ENCODE measurements at places on chromosomes 1 and 21.

GRCh38 chr1:156638189-156638985 is 3.5 kb upstream of the BCAN start:
- no peak for DNase-seq

DNA sequence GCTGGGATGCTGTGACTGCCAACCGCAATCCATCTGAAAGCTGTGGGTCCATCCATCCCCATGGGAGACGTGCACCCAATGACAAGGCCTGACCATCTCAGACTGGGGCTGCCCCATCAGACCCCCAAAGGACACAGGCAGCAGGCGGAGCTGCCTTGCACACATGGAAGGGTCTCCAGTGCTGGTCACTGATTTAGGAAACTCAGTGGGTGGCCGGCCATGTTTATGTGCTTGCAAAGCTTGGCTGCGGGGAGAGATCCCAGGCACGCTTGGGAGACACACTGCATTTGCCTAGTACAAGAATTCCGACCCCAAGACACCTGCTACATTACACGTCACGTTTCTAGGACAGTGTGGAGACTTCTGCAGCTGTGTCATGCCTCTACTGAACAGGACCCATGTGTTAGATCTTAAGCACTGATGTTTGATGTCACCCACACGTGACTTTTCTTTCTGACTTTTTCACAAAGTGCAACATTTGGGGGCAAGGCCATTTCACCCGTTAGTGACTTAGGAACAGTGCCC is 181.4 kb downstream of the CLIC6 start:
- DNase-seq, result no peak

- no peak for DNase-seq
These were observed 85.4 kb downstream of the CEP350 start for GRCh38 chr1:180040034-180040433.

DNA sequence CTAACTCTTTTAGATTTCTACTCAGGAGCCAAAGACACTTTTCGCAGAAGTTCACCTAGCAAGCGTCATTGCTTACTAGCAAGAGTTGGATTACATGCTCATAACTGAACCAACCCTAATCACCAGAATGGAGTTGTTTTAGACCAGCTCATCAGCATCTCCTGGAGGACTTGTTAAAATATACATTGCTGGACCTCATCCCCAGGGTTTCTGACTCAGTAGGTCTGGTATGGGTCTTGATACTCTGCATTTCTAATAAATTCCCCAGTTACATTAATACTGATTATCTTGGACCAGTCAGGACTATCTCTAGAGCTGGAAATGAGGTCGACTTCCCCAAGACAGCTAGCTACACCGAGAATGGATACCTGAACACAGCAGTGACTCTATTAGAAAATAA is 9.7 kb upstream of the PRDX6 start:
- no peak for DNase-seq

GRCh38 chr1:165259236-165259635 is 97.3 kb downstream of the LMX1A start:
- DNase-seq, result no peak

DNA sequence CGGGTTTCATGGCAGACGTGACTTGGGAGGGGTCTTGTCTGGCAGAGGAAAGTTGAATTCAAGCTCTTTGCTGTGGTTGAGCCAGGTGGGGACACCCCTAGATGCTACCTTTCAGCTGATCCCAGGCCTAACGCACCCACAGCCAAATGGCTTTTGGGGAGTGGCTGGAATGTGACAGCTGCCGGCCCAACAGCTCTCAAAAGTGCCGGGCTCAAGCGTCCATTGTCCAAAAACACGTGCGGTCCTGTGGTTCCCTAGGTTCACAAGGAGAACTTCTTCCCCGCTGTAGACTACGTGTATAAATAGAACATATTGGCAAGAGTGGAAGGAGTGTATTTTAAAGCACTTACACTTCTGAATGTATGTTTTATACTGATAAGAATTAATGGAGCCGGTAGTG is 87.1 kb upstream of the ARHGEF16 start:
- no peak for DNase-seq

DNA sequence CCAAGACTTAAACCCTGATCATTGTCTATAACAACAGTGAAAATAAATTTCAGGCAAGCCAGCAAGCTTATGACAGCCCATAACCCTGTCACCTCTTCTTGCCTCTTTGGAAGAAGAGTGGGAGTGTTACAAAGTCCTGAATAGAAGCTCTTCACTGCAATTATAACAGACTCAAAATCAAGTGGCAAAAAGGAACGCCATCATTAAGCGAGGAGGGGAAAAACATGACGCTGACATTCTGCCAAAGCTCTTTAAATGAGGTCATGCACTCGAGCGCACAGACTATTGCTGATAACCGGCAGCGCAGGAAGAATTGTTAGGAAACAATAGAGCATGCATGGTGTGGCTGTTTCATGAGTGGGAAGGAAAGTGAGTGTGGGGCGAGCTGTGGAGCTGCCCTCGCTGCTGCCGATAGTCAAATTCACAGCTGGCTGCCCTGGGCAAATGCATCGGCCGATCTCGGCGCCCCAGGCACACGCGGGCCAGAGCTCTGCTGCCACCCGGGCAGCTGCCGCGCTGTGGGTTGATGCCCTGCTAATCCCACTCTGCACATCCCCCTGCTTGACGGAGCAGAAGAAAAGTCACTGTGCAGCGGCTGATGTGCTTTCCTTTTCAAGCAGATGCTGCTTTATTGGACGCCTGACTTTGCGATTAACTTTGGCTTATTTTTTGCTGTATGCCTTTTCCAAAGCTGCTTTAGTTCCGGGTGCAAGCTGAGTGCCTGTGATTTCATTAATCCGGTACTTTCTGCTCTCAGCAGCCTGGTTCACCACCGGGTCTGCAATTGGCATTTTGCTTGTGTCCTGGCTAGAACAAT is 102.4 kb upstream of the ST6GALNAC5 start:
- DNase-seq, result no peak

- no peak for DNase-seq
These were observed 21.1 kb downstream of the ERG start for GRCh38 chr21:38477226-38477625.

GRCh38 chr1:15799004-15799867 is 8.2 kb downstream of the UQCRHL start:
- peak; percentile 98 for DNase-seq

DNA sequence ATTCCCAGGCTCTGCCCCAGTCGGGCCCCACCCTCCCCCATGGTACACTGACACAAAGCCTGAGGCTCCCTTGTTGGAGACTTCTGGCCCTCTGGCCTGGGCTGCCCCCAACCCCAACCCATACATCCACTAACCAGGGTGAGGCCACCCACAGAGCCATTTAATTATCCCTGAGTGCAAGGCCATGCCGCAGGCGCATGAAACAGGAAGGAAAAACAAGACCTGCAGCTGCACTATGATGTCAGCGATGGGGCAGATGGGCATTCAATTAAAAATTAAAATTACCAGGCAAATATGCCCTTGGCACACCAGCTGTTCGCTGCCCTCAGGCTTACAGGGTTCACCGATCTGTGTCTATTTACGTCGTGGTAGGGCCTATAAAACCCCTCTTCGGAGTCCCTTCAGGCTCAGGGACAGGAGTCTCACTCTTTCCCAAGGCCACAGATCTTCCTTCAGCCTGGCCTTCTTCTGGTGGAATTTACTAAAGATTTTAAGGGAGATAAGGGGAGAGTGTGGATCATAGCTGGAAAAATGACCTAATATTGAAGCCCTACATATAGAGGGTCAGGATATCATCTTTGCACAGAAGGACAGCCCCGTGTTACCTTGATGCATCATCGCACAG is 29.6 kb upstream of the RGS16 start:
- no peak for DNase-seq

GRCh38 chr1:33716976-33717688 is 146.7 kb upstream of the HMGB4 start:
- DNase-seq, result no peak

GRCh38 chr1:206455666-206456344 is 14.5 kb upstream of the IKBKE start:
- no peak for DNase-seq

DNA sequence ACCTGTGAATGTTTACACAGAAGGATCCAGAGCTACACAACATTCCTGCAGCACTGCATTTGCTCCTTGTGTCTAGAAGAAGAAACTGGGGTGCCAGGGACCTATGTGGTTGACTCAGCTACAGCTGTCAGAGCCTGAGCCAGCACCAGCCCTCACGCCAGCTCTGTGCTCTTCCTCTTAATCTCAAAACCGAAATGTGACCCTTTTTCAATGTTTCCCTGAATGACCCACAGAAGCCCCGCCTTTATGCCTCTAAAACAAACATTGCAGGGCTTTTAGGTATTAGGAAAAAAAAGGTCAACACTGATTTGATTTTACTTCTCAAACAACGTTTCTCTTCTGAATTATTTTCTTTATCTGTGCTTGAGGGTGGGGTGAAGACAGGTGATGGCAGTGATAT is 260.5 kb downstream of the DYRK1A start:
- no peak for DNase-seq

DNA sequence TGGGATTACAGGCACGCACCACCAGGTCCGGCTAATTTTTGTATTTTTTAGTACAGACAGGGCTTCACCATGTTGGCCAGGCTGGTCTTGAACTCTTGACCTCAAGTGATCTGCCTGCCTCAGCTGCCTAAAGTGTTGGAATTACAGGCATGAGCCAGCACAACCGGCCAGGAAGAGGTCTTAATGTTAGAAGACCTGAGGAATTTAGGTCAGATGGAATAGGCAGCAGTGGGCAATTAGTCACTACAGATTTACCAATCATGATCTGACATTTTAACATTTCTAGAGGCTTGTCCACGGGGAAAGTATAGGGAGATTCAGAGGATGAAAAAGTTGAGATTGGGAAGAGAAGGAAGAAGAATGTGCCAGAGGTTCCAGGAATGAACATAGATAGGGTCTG is 8.9 kb upstream of the APP start:
- DNase-seq, result no peak

DNA sequence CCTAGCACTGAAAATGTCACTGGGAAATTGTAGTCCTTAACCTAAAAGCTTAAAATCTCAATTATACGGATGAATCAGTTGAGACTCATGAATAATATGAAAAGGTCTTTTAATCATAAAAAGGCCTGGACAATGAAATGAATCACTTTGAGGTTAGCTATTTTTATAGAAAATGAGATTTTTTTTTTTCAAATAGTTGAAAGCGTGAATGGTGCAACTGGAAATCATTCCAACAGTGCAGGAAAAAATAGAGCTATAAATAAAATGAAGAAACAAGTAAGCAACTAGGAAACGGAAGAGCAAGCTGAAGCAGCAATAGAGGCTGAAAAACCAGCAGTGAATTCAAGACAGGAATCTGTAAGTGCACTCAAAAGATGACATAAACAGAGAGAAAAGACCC is 142.9 kb downstream of the BACH1 start:
- DNase-seq, result no peak

GRCh38 chr1:41144285-41144684 is 97.8 kb downstream of the SCMH1 start:
- DNase-seq, result no peak

GRCh38 chr1:182687361-182687760 is 3.0 kb upstream of the RGS8 start:
- DNase-seq, result no peak

- no peak for DNase-seq
These were observed 17.3 kb downstream of the PDC start for GRCh38 chr1:186443638-186444037.

DNA sequence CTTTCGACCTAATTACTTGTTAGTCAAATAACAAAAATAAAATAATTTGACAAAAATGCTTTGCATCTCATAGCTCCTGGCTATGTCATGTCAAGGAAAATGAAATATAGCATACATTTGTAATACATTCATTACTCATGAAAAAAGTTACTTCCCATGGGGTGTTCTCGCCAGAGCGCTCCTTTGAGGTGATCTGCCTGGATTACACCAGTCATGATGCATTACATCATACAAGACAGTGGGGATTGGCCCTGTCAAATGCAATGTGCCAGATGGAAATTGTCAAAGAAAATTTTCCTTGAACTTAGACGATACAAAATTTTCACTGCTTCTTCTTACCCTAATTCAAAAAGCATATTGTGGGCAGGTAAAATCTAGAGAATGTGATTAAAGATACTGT is 215.6 kb upstream of the B3GALT2 start:
- DNase-seq, result no peak

DNA sequence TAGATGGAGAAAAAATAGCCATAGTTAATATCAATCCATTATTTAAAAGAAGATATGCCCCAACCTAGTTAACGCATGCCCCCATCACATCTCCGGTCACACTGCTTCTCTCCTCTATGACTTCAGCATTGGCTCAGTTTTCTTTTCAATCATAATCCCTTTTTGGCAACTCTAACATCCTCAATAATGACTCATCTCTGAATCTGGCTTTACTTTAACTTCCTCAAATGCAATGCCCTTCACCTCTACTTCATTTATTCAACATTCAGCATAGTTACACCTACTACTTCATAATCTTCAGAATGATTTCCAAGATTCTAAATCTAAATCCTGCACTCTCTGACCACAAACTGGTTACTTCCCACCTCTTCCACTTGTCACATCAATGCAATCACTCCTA is 417.3 kb downstream of the USH2A start:
- DNase-seq, result peak; percentile 64

DNA sequence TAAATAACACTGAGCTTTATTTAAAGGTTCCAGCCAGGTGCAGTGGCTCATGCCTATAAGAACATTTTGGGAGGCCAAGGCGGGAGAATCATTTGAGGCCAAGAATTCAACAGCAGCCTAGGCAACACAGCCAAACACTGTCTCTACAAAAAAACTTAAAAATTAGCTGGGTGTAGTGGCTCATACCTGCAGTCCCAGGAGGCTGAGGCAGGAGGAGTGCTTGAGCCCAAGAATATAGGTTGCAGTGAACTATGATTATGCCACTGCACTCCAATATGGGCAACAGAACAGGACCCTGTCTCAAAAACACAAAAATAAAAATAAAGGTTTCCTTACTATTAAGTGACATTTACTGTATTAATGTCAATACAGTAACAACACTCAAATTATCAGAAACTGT is 2.1 kb downstream of the TAF12 start:
- DNase-seq, result peak; percentile 48

DNA sequence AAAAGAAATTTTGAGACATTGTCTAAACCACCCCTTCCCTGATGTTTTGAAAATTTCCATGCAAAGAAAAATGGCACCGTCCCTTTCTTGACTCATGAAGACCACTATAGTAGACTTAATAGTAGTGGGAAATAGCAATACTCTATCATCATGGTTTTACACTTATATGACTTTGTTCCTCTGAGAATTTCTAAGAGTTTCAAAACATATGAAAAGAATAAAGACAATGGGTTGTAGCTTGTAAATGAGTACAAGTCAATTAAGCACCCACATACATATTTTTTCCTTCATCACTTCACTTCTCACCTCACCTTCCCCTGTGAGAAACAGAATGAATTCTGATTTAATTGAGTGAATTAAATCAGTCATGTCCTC is 151.7 kb downstream of the LYPLAL1 start:
- no peak for DNase-seq

GRCh38 chr1:91592716-91593477 is 92.2 kb downstream of the CDC7 start:
- DNase-seq, result no peak

Data from ACHN (cell line).